ENCODE measurements at places on chromosomes 6 and 20.
A peak's percentile ranks its signal among the peaks of the same experiment; 100 is the strongest.

GRCh38 chr20:52179331-52180179 is 12.0 kb downstream of the ZFP64 start:
- H3K27ac ChIP-seq: peak overlapping the region; percentile 93
- H3K27me3 ChIP-seq: no peaks in the 10 kb centered on the region
- DNase-seq: peak; percentile 94
- H3K4me1 ChIP-seq: peaks cover 40% of the 10 kb centered on the region
- peaks cover 14% of the 10 kb centered on the region for H3K36me3 ChIP-seq

GRCh38 chr6:116060572-116061283 is at the start of gene FRK:
TSS of gene FRK (minus strand) at chr6:116060891. CDS start at chr6:116060311, 580 bp downstream.
- no peak for DNase-seq
- H3K27me3 ChIP-seq: no peaks in the 10 kb centered on the region
- H3K27ac ChIP-seq: no peak within 1 kb of the TSS
- H3K36me3 ChIP-seq: no peaks in the 10 kb centered on the region
- H3K4me1 ChIP-seq: peaks cover 11% of the 10 kb centered on the region

DNA sequence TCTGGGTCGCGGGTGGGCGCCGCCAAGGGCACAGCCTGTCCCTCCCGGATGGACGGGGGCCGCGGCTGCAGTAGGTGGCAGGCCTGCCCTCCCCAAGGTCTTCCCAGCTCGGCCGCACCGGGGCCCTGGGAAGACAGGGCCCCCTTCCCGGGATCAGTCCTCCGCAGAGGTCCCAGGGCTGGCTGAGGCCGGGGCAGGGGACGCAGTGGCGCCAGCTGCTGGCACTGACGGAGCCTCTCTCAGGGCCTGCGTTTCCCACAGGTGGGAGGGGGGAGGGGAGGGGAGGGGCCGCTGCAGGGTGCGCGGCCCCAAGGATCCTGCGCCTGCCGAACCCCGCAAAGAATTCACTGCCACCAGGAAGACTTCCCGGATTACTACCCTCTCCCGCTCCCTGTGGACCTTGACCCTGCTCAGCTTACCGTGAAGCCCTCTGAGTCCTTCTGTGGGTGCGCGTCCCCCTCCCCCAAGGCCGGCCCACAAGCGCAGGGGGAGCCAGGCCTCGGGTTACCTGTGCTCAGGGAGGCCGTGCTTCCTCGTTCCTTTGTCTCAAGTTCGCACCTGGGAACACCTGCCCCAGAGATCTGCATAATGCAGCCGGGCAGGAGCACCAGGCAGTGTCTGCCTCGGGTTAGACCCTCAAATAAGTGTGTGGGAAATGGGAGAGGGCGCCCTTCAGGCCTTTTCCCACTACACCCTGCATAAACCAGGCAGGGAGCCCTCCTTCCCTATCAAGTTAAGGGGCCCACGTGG is 5.1 kb downstream of the LZTS3 start:
- no peak for DNase-seq
- H3K4me1 ChIP-seq: no peaks in the 10 kb centered on the region
- H3K4me3 ChIP-seq: no peak overlapping the region
- no peaks in the 10 kb centered on the region for H3K36me3 ChIP-seq

GRCh38 chr20:43571310-43571709 is 12.5 kb downstream of the SGK2 start:
- no peaks in the 10 kb centered on the region for H3K4me1 ChIP-seq
- no peaks in the 10 kb centered on the region for H3K36me3 ChIP-seq
- DNase-seq: no peak
- no peak overlapping the region for H3K4me3 ChIP-seq
- H3K27ac ChIP-seq: no peak overlapping the region

- H3K4me1 ChIP-seq: peaks cover 28% of the 10 kb centered on the region
- H3K27ac ChIP-seq: no peak within 1 kb of the TSS
- no peak for DNase-seq
- H3K27me3 ChIP-seq: no peaks in the 10 kb centered on the region
- H3K36me3 ChIP-seq: no peaks in the 10 kb centered on the region
These were observed at the start of gene SIRPB1 for GRCh38 chr20:1619861-1620444. TSS of gene SIRPB1 (minus strand) at chr20:1620009. CDS start at chr20:1619944, 65 bp downstream.

GRCh38 chr6:124870611-124871459 is 91.4 kb upstream of the RNF217 start:
- H3K4me1 ChIP-seq: no peaks in the 10 kb centered on the region
- no peak overlapping the region for H3K4me3 ChIP-seq
- H3K36me3 ChIP-seq: no peaks in the 10 kb centered on the region
- no peaks in the 10 kb centered on the region for H3K27me3 ChIP-seq

DNA sequence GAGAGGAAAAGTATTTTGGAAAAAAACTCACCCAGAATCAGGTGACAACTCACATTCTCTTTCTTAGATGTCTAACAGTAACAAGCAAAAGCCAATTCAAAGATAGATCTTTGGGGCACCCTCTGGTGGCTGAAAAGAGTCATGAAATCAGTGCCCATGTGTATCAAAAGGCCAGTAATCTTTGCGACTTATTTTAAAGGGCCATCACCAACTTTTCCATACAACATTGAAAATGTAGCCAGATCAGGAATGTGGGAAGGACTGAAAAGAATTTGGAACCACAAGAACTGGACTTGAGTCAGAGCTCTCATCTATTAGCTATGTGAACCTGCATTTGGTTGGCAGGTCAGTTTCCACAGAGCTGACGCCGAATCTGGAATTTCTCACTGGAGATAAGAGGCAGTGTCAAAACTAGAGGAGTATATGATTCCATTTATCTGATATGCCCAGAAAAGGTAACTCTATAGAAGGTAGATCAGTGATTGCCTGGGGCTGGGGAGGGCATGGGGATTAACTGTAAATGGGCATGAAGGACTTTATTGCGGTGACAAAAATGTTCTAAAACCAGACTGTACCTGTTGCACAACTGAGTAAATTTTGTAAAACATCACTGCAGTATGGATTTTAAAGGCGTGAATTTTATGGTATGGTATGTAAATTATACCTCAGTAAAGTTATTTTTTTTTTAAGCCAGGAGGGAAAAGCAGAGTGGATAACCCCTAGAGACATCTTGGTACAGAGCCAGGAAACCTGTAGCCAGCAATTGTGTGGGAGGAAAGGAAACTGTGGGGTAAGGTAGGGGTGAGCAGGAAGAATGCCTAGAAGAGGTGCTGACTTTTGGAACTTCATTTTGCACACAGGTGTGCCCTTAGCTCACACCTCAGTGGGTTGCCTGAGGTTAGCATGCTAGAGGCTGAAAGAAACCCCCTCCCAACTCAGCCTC is 117.1 kb upstream of the ASF1A start:
- peaks cover 2% of the 10 kb centered on the region for H3K27me3 ChIP-seq
- no peak overlapping the region for H3K4me3 ChIP-seq
- peak; percentile 20 for DNase-seq
- no peaks in the 10 kb centered on the region for H3K36me3 ChIP-seq
- H3K27ac ChIP-seq: no peak overlapping the region
- peaks cover 3% of the 10 kb centered on the region for H3K4me1 ChIP-seq

DNA sequence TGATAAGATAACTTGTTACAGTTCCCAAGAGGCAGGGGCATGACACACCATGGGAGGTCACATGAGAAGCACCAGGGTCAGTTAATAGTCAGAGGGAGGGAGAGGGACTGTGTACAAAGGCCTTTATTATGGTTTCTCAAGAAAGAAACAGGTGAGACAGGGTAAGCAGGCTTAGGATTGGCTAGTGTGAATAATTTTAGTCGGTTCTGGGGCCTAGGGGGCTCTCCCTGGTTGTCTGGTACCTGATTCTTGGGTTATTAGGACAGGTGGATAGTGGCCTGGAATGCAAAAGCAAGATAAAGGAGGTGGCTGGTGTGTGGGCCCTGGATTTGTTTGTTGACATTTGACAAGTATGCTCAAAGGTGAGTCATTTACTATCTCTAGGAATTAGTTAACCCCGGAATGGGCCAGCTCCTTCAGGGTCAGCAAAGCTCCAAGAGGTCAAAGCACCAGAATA is 49.4 kb upstream of the MCUR1 start:
- no peaks in the 10 kb centered on the region for H3K4me1 ChIP-seq
- peaks cover 1% of the 10 kb centered on the region for H3K27me3 ChIP-seq
- H3K36me3 ChIP-seq: no peaks in the 10 kb centered on the region

Measured in GM12878 (cell line).